Dermis blood vessel endothelial cell (primary cell): ENCODE measurements at places on chromosomes 2 and 18.

DNA sequence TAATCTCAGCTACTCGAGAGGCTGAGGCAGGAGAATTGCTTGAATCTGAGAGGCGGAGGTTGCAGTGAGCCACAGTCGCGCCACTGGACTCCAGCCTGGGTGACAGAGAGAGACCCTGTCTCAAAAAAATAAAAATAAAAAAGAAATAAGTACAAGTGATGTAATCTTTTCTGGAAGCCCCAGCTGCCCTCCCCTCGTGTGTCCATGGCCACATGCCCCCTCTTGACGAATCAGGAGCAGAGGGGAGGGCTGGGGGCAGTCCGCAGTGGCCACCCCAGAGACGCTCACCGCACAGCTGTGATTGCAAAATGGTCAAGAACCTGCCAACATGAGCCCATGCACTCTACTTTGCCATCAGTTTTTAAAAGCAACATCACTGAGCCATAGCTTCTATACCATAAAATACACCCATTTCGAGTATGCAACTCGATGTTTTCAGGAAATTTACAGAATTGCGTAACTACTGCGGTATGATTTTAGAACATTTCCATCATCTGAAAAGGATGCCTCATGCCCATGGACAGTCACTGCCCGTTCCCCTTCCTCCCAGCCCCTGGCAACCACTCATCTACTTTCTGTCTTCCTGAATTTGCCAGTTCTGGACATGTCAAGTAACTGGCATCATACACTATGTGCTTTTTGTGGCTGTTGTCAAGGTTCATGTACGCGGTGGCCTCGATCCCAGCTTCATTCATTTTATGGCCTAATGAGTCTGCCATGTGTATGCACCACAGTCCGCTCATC, 88.1 kb downstream of the NDUFA10 start:
- DNase-seq, result no peak

GRCh38 chr2:148305476-148305875, 284.6 kb downstream of the MBD5 start:
- DNase-seq, result no peak

GRCh38 chr2:45688479-45689298, 37.2 kb downstream of the PRKCE start:
- DNase-seq, result no peak

- DNase-seq, result peak; percentile 97
Observed at GRCh38 chr2:160039166-160039903, 23.1 kb downstream of the PLA2R1 start.

DNA sequence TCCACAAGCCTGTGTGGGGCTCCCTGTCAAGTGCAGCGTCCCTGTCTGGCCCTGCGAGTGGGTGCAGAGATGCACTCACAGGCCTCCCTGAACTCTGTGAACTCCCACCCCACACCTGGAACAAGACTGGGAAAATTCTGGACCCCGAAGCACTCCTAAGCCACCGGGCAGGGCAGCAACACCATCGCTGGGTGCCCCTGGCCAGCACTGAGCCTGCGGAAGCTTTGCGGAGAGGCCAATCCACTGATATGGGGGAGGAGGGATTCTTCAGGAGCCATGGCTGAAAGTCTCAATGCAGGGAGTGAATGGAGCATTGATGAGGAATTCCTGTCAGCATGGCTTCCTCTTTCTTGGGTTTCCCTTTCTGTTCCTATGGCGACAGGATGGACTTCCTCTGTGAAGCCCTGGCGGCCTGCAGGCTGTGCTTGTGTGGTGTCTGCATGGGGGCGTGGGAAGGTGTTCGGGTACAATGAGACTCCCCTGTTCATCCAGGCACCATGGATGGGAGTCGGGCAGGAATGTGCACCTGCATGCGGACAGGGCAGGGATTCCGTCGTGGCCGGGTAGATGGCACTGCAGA, 15.1 kb downstream of the TRIB2 start:
- no peak for DNase-seq

DNA sequence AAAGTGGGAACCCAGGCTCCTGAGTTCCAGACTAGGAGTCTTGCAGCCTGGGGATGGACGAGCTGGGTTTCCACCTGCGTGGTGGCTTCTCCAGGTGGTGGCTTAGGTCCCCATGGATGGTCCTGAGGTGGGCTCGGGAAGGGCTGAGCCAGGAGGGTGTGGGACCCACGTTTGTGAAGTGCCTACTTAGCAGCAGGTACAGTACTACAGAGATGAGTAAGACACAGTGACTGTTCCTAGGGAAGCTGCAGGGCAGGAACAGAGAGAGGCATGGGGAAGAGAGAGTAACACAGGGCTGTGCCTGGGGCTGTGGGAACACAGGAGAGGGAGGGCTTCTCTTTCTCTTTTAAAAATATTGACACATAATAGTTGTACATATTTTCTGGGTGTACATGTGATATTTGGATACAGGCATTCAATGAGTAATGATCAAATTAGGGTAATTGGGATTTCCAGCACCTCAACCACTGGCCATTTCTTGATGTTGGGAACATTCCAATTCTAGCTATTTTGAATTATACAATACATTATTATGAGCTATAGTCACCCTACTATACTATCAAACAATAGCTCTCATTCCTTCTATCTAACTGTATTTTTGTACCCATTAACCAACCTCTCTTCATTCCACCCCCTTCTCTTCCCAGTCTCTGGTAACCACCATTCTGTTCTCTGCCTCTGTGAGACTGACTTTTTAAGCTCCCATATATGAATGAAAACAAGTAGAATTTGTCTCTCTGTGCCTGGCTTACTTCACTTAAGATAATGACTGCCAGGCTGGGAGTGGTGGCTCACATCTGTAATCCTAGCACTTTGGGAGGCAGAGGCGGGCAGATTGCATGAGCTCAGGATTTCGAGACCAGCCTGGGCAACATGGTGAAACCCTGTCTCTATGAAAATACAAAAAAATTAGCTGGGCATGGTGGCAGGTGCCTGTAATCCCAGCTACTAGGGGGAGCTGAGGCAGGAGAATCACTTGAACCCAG, 15.0 kb downstream of the TOGARAM2 start:
- no peak for DNase-seq

- no peak for DNase-seq
Observed at GRCh38 chr2:63742580-63742976, 99.1 kb upstream of the UGP2 start.

DNA sequence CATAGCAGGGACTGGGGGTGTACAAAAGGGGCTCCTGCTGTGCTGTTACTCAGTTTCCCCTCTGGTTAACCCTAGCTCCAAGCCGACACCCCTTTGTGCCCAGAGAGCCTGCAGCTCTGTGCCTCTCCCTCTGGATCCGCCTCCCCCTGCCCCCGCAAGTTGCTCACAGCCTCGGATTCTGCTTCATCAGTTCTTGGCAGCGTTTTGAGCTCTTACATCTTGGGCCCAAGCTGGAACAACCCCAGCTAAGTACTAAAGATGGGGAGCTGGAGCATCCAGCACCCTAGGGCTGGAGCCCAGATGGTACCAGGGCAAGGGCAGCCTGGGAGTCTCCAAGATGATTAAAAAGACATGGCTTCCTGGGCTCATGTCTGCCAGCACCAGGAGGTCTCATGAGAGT, 40.7 kb downstream of the POMC start:
- no peak for DNase-seq

GRCh38 chr18:54261894-54262293, 7.4 kb upstream of the POLI start:
- no peak for DNase-seq

- peak; percentile 92 for DNase-seq
Observed at GRCh38 chr2:101520246-101520645, 45.3 kb upstream of the RFX8 start.

- DNase-seq, result no peak
Observed at GRCh38 chr18:37361335-37362157, 204.1 kb downstream of the CELF4 start.

DNA sequence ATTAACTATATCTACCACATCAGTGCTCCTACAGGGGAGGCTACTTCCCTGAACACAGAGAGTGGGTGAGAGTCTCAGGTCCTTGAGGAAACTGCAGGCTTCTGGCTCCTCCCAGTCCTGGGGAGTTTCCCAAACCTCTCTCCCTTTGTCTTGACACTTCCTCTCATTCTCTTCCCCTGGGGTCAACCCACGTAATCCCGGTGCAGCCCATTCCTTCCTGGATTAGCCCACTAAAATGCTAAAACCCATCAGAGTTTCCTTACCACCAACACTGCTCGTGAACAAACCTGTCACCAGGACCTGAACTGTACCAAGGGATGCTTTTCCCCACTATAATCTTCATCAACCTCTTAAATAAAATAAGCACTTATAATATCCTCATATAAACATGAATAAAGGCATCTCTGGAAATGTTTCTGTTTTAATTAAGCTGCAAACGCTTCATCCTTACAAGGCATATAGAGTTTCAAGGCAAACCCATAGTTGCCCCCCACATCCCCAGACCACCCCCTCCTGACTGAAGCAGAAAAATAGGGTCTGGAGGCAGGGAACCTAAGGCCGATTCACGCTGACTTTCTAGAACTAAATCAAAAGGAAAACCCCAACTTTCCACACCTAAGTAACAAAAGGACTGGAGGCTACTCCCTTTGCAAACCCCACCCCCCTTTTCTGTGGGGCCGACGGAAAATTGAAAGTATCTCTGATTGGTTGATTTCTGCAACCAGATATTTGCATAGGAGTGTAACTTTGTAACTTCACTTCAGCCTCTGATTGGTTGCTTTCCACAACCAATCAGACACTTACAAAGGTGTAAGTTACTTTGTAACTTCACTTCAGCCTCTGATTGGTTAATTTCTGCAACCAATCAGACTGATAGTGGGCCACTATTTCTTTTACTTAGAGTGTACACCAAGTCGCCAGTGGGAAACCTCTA, 19.0 kb downstream of the TMSB10 start:
- DNase-seq, result peak; percentile 95

- DNase-seq, result peak; percentile 8
Observed at GRCh38 chr18:10169814-10170213, 256.0 kb downstream of the VAPA start.

DNA sequence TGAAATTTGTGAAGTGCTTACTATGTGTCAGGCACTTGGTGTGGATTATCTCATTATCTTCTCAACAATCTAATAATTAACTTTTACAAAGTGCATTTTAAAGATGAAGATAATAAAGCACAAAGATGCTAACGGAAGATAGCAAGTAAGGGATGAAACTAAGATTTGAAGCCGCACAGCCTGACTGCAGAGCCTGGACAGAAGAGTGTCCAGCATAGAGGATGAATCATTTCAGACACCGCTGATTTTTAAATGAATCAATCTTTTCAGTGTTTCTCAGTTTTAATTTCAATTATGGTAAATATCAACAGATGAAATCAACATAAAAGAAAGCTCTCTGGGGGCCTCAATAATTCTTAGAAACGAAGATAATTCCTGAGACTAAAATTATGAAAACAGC, 24.5 kb upstream of the STAM2 start:
- DNase-seq, result no peak

DNA sequence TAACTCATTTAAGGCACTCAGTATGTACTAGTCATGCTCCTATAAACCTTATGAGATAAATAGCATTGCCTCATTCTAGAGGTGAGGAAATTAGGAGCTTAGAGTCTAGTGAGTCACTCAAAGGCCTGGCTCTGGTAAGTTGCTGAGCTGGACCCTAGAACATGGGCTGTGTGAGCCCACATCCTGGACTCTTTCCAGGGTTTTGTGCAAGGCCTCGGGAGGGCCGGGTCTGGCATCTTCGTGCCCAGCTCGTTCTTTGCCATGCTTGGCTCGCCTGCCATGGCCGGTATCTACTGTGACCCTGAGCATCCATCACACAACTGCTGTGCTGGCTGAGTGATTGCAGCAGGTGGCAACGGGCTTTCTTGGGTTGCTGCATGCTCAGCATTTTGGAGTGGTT, 168.0 kb downstream of the LPIN1 start:
- DNase-seq, result no peak

DNA sequence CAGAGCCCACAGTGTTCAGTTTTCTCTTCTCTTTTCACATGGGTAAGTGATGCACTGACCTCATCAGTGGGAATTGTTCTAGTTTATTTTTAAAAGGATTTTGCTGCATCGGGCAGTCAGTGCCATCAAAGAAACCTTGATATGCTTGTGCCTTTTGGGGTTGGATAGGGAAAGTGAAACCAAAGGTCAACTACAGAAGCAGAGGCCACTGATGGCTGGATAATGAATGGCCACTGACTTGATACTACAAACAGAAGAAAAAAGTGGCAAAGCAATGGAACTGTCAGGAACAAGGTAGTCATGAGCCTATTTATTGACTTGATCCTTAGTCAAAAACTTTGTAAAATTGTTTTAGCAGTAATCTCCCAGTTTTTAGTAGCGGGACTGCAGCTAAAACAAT, 636.3 kb upstream of the ZEB2 start:
- no peak for DNase-seq

- DNase-seq, result no peak
Observed at GRCh38 chr18:24485681-24486080, 25.2 kb downstream of the HRH4 start.

DNA sequence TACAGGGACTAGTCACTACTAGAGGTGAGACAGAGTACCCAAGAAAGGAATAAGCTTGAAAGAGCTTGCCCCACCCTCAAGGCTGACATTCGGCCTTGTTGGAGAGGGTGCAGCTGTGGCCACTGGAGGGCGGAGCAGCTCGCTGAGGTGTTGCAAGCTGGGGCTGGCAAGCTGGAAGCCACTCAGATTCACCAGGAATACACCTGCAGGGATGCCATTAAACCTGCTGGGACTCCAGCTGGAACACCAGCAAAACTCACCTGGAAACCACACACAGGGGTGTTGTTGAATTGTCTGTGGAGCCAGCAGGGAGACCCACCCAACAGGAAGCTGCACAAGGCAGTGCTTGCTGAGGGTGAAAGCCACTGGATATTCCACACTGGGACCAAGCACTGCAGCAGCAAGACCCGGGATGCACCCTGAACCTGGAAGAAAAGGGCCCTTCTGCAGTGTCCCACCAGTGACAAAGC, 26.1 kb downstream of the KCTD18 start:
- DNase-seq, result peak; percentile 41

- no peak for DNase-seq
Observed at GRCh38 chr18:43863180-43863579, 585.9 kb upstream of the SYT4 start.

- DNase-seq, result no peak
Observed at GRCh38 chr2:2633017-2633416, 301.9 kb upstream of the MYT1L start.

- no peak for DNase-seq
Observed at GRCh38 chr2:187549951-187550555, 4.2 kb downstream of the TFPI start.

DNA sequence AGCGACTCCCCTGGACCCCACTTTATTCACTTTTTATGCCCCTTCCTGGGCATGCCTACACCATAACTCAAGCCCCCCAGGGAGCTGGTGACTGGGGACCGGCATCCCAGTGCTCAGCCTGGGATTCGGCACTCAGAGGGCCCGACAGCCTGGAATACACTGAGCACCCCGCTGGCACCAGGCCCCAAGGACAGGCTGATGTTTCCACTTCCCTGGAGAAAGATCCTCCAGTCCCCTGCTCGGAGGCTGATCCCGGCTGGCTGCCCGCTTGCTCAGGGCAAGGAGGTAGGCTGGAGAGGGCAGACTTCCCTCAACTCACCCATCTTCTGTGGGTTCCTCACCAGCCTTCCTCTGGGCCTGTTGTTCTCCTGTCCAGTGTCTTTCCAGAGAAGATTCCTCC, 36.6 kb downstream of the ODC1 start:
- DNase-seq, result no peak
